ENCODE measurements at places on chromosomes 11 and 22.

DNA sequence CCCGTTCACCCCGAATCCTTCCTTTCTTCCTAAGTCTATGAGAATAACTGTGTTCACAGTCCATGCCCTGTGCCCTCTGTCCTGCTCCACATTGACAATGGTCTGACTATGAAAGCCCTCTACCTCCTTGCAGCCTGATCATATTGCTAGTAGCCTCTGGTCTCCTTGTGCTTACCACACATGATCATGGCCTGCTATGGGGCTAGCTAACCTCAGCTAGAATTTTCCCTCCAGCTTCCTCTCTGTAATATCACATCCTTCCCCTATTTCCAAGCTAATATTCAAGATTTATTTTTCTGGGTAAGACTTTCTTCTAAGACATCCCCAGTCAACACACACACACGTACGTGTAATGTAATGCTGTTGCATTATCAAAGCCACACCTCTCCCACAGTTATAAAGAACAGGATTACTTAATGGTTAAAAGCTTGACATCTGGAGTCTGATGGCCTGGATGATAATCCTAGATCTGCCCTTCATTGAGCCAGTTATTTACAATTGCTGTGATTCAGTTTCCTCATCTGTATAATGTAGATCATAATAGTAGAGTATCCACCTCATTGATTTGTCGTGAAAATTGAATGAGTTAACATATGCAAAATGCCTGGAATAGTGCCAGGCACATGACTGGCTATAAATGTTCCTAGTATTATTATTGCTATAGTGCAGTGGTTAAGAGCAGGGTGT is 214.4 kb upstream of the BLID start:
- no peak for DNase-seq

DNA sequence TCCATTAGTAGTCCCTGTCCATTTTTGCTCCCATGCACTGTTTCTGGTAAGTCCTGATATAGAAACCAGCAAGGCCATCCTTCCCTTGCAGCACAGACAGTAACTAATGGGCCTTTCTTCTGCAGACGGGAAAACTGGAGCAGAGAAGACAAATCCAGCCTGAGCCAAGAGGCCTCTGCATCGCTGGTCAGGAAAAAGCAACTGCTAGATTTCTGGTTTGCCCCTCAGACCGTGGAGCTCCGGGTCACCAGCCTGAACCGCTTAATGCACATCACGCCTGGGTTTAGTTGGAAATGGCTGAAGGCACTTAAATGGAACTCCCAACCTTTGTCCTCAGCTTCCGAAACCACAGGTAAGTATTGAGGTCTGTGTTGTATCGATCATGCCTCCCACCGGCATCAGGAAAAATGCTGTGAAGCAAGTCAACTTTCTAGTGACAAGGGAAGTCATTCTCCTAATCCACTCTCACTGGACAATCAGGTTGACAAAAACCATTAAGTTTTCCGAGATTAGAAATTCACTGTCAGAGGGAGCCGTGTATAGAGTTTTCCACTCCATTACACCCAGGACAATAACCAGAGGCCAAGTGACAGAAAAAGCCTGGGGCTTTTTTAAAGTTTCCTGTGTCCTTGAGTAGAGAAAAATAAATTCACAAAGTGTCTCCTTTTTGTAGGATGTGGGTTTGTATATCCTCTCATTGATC is 14.8 kb upstream of the LMO2 start:
- DNase-seq: no peak

GRCh38 chr11:70399681-70400112 is 1.4 kb downstream of the CTTN start:
- peak; percentile 77 for DNase-seq

DNA sequence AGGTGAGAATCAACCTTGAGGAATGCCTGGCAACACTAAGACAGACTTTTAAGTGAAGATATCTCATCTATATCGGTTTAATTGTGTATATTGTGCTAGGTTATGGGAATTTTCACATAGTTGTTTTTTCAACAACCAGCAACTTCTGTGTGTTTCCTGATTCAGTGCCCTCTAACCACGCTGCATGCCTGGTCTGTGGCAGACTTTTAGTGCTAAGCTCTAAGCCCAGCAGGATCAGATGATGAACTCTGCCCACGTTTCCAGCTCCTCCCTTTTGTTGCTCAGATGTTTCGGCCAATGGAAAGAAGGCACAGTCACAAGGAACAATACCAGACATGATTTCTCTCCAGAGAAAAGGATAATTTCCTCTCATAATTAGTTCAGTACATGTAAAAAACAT is 1.4 kb upstream of the VWA5A start:
- no peak for DNase-seq

DNA sequence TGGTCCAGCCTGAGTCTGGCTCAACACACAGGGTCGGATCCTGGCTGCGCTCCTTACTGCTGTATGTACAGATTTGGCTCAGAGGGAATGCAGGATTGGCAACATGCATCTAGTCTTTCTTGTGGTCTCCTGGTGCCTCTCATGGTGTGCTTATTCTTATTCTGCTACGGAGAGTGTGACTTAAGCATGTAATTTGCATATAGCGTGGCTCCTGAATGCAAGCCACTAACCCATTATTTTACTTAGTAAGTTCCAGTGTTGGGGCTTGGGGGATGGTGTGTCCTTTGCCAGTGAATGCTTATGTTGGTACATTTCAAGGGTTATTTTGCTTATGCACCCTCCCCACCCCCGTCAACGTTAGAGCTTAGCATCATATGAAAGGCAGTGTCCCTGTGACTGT is 51.2 kb downstream of the PTPRJ start:
- DNase-seq: no peak

DNA sequence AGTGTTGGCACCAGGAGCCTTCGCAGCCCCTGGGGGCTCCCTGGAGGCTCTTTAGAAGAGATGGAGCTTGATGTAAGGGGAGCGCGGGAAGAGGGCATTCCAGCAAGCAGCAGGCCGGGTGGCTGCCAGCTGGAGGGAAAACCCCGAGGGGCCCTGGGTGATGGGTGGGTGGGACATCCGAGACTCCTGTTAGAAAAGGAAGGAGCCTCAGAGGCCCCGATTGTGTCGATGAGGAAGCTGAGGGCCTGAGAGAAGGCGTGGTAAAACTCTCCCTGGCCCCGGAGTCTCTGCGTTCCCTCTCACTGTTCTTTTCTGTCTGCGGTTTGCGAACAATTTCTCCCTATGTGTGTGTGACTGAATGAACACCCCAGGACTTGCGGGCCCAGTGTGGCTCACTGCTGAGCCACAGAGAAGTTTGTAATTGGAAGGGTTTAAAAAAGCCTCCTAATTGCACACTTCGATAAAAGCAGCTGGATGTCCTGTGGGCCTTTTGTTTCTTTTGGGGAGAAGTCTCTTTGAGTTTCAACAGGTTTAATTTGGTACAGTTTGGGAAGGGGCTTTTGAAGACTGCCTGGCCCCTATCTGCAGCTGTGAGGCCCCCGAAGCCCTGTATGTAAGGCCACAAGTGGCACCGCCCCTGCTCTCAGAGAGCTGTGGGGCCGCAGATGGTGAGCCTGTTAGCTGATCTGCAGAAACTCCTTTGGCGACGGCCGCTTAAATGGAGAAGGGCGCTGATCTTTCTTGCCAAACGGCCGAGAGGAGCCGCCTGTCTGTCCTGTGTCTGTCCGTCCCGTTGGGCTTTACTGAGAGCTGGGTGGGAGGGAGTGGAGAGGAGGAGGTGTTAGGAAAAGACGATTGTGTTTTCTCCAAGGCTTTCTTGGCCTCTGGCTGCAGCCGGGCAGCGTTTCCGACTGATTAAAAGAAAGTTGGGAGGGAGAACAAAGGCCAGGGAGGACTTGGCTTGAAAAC is 2.0 kb downstream of the FBLN1 start:
- DNase-seq: peak; percentile 77

Measured in endodermal cell (in vitro differentiated cells).